ENCODE measurements at places on chromosomes 7 and 10.

GRCh38 chr7:134660961-134661376 is 14.3 kb downstream of the BPGM start:
- no peak for DNase-seq

DNA sequence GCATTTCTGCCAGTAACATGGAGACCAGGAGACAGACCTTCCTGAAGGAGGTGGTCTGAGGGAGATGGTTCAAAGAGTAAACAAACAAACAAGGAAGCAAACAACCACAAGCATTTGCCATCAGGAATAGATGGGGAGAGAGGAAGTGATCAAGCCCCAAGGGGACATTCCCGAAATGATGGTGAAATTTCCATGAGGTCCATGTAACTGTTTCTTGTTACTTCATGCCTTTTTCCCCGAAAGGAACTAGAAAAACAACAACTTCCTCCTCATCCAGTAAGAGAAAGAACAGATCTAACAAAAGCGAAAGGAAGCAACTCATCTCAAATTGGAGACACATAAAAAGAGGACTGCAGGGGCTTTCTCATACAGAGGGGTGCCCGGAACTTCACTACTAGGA is 152.5 kb upstream of the ZNF32 start:
- no peak for DNase-seq

DNA sequence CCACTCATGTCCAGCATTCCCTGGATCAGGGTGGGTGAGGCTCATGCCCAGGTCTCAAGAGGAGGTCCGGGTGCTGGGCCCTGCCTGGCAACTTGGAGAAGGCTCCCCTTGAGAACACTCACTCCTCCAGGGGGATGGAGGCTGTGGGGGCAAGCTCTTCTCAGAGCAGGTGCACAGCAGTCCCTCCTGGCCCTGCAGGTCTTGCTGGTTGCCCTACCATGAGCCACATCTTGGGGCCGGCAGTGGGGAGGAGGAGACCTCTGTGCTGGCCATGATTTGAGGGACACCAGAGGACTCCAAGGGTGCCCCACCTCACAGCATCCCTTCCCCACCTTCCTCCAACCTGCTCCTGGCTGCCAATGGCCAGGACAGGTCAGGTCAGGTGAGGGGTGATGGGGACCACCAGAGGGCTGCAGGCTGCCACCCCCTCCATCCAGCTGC is 87.4 kb upstream of the RET start:
- no peak for DNase-seq

DNA sequence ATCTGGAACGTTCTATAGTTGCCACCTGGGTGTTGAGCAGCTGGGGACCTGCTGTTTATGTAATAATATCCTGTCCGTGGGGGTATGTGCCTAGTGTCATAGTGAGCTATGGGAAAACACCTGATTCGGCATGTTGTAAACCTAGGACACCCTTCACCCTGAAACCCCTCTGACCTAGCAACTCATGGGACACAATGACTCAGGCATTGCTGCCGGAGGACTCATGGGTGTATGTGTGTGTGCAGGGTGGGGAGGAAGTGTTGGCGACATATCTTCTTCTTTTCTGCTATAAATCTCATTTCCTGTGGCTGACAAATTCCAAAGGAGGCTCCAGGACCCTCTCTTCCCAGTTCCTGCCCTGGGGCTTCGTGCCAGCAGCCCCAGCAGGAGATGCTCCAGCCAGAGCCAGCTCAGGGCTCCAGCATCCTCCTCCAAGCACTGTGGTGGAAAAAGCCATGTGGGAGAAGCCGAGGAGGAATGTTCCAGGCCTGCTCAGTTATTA is 77.0 kb upstream of the PODXL start:
- no peak for DNase-seq

- DNase-seq = no peak
Observed at GRCh38 chr7:1948301-1948796, 278.3 kb downstream of the ELFN1 start.

All from CD8-positive, alpha-beta memory T cell (primary cell).